B cell (primary cell): ENCODE measurements at places on chromosomes 7 and 10. TPM values are rescaled to one million over a fixed set of nuclear protein-coding genes. Genes with fewer than 3 reads are reported as not detected.

DNA sequence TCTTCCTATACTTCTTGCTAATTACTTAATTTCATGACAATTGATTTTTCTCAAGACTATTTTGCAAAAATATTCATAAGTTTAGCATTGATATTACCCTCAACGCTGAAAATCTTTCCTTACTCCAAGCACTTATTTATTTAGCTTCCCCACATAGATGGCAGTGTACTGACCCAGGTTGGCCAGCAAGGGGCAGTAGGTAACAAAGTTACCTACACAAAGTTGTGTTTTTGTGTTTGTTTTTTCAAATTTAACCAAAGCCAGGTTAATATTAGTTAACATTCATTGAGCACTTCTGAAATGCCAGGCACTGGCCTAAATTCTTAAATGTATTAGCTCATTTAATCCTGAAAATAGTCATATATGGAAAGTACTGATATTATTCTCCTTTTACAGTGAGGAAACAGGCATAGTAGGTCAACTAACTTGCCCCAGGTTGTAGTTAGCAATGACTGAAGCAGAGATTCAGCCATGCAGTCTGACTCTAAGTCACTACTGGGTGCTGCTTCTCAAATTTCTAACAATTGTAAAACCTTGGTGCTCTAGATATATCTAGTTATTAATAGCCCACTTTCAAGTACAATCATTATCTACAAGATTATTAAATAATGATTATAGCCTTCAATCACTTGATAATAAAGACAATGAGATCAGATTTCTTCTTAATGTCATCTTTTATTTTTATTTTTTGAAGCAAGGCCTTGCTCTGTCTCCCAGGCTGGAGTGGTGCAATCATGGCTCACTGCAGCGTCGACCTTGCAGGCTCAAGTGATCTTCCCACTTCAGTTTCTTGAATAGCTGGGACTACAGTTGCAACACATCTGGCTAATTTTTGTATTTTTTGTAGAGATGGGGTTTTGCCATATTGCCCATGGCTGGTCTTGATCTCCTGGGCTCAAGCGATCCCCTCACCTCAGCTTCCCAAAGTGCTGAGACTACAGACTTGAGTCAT, 5.8 kb upstream of the GGCT start:
- no peak overlapping the region for H3K4me3 ChIP-seq
- H3K27ac ChIP-seq = no peak overlapping the region
- peaks cover 2% of the 10 kb centered on the region for H3K4me1 ChIP-seq
- peak; percentile 47 for DNase-seq
- H3K36me3 ChIP-seq = no peaks in the 10 kb centered on the region

The OR2A5 gene
- not detected in 2 replicates for total RNA-seq

The MACC1 gene
- 4.9 and 6.2 TPM in 2 replicates for total RNA-seq

The SORBS1 gene
- total RNA-seq = 0.44 and 1.5 TPM in 2 replicates

DNA sequence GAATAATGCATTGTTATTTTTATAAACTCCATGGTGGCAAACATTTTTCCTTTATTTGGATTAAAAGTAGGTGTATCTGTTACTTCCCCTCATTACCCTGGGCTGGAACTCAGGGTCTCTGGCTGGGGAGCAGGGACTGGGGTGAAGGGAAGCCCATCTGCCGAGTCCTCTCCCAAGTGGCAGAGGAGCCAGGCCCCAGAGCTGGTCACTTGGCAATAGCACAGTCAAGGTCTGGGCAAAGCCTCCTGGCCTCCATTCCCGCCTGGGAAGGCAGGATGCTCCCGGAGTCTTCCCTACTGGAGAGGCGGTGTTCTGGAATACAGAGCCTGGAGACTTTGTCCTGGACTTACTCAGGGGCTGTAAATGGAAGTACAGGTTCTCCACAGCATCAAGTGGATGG, 76.2 kb downstream of the CDH23 start:
- DNase-seq = no peak
- H3K27ac ChIP-seq = no peak overlapping the region
- no peaks in the 10 kb centered on the region for H3K27me3 ChIP-seq
- peaks cover 25% of the 10 kb centered on the region for H3K4me1 ChIP-seq
- H3K36me3 ChIP-seq = no peaks in the 10 kb centered on the region
- H3K4me3 ChIP-seq = no peak overlapping the region

- no peak overlapping the region for H3K27ac ChIP-seq
- H3K36me3 ChIP-seq = peaks cover 56% of the 10 kb centered on the region
- no peak overlapping the region for H3K4me3 ChIP-seq
- no peak for DNase-seq
- H3K27me3 ChIP-seq = no peaks in the 10 kb centered on the region
Measured at GRCh38 chr10:95256268-95256667, 34.5 kb downstream of the PDLIM1 start.

The TFPI2 gene
- 0.12 and 0.96 TPM in 2 replicates for total RNA-seq

GRCh38 chr10:124611738-124612137, 132.4 kb downstream of the FAM53B start:
- no peaks in the 10 kb centered on the region for H3K27me3 ChIP-seq
- peak overlapping the region; percentile 97 for H3K27ac ChIP-seq
- peaks cover 24% of the 10 kb centered on the region for H3K36me3 ChIP-seq
- H3K4me1 ChIP-seq = peaks cover 75% of the 10 kb centered on the region
- no peak overlapping the region for H3K4me3 ChIP-seq

GRCh38 chr10:52653263-52653909, 119.2 kb downstream of the MBL2 start:
- no peaks in the 10 kb centered on the region for H3K27me3 ChIP-seq
- no peaks in the 10 kb centered on the region for H3K4me1 ChIP-seq
- H3K4me3 ChIP-seq = no peak overlapping the region

DNA sequence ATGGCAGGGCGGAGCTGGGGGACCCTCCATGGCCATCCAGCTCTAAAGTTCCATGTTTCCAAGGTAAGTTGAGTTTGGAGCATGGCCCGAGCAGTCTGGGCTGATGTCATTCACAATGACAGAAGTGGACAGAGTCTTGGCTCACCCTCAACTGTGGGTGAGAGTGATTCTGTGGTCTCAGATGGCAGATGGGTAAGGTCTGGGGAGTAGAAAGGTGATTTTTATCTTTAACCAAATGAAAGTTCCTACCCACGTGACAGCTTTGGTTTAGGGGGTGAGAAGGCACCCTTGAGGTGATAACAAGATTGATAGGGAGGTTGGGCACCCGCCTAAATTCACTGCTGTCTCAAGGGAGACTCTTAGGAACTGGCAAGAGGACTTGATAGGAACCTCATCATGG, 57.6 kb upstream of the PDZD8 start:
- no peak for DNase-seq
- H3K27ac ChIP-seq = no peak overlapping the region
- no peaks in the 10 kb centered on the region for H3K4me1 ChIP-seq
- H3K36me3 ChIP-seq = no peaks in the 10 kb centered on the region
- peaks cover 3% of the 10 kb centered on the region for H3K27me3 ChIP-seq

The ENO4 gene
- 0.37 and 0.46 TPM in 2 replicates for total RNA-seq

DNA sequence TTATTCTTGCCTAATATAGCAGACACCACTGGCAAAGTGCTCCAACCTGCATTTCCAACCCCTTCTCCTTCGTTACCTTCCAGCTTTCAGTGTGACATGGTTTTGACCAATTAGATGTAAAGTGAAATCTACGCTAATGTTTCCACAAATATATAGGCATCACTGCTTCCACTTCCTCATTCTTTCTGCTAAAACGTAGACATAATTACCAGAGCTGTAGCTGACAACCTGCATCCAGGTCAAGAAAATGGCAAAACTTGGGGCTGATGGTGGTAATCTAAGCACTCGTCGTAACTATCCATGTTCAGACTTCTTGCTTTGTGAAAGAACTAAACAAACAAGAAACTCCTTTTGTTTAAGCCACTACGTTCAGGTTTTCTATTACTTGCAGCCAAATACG, 41.8 kb upstream of the COL1A2 start:
- DNase-seq = peak; percentile 61
- peaks cover 19% of the 10 kb centered on the region for H3K4me1 ChIP-seq
- no peaks in the 10 kb centered on the region for H3K27me3 ChIP-seq
- H3K27ac ChIP-seq = peak overlapping the region; percentile 12
- H3K36me3 ChIP-seq = no peaks in the 10 kb centered on the region

The MICU1 gene
- 34.7 and 42.9 TPM in 2 replicates for total RNA-seq

DNA sequence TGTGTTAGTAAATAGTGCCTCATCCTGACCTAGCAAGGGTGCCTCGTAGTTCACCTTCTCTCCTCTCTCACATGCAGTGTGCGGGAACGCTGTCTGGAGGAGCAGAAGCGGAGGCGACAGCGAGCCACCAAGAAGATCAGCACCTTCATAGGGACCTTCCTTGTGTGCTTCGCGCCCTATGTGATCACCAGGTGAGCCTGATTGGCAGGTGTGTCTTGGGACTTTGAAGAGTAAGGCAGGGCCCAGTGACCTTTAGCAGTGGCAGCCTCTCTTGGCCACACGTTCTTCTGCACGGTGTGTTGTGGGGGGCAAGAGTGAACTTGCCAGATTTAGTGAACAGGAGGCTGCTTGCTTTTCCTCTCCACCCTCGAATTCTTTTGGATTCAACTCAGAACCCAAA, 8.6 kb downstream of the GPR26 start:
- H3K4me3 ChIP-seq = no peak overlapping the region
- H3K27ac ChIP-seq = no peak overlapping the region
- no peaks in the 10 kb centered on the region for H3K36me3 ChIP-seq
- DNase-seq = no peak

GRCh38 chr10:121302541-121303180, 295.6 kb downstream of the FGFR2 start:
- no peak overlapping the region for H3K4me3 ChIP-seq
- DNase-seq = no peak
- no peak overlapping the region for H3K27ac ChIP-seq
- H3K27me3 ChIP-seq = no peaks in the 10 kb centered on the region
- no peaks in the 10 kb centered on the region for H3K36me3 ChIP-seq

- no peaks in the 10 kb centered on the region for H3K4me1 ChIP-seq
- no peak overlapping the region for H3K27ac ChIP-seq
- no peak for DNase-seq
- peaks cover 14% of the 10 kb centered on the region for H3K27me3 ChIP-seq
- H3K36me3 ChIP-seq = no peaks in the 10 kb centered on the region
Measured at GRCh38 chr7:37642028-37642540, 41.5 kb upstream of the GPR141 start.

GRCh38 chr10:69328380-69328735, 50.1 kb downstream of the HK1 start:
- no peak for DNase-seq
- no peaks in the 10 kb centered on the region for H3K27me3 ChIP-seq
- peak overlapping the region; percentile 78 for H3K27ac ChIP-seq

- no peak overlapping the region for H3K27ac ChIP-seq
- H3K4me3 ChIP-seq = no peak overlapping the region
- no peaks in the 10 kb centered on the region for H3K27me3 ChIP-seq
- no peak for DNase-seq
- no peaks in the 10 kb centered on the region for H3K4me1 ChIP-seq
Measured at GRCh38 chr7:11753433-11753832, 78.6 kb downstream of the THSD7A start.

GRCh38 chr10:78535716-78536218, 502.1 kb downstream of the RPS24 start:
- no peak for DNase-seq
- no peaks in the 10 kb centered on the region for H3K27me3 ChIP-seq
- H3K27ac ChIP-seq = no peak overlapping the region
- H3K4me1 ChIP-seq = no peaks in the 10 kb centered on the region
- H3K36me3 ChIP-seq = no peaks in the 10 kb centered on the region
- no peak overlapping the region for H3K4me3 ChIP-seq

- no peaks in the 10 kb centered on the region for H3K36me3 ChIP-seq
- no peaks in the 10 kb centered on the region for H3K4me1 ChIP-seq
- H3K4me3 ChIP-seq = no peak overlapping the region
- DNase-seq = no peak
- H3K27me3 ChIP-seq = no peaks in the 10 kb centered on the region
Measured at GRCh38 chr10:32408690-32409089, 37.2 kb upstream of the CCDC7 start.

The HYAL4 gene
- total RNA-seq = not detected in 2 replicates

The GPR26 gene
- not detected in 2 replicates for total RNA-seq

GRCh38 chr7:77403957-77404356, 12.2 kb downstream of the GSAP start:
- no peak overlapping the region for H3K27ac ChIP-seq
- peaks cover 21% of the 10 kb centered on the region for H3K36me3 ChIP-seq
- no peaks in the 10 kb centered on the region for H3K27me3 ChIP-seq
- H3K4me1 ChIP-seq = peaks cover 28% of the 10 kb centered on the region
- no peak for DNase-seq

DNA sequence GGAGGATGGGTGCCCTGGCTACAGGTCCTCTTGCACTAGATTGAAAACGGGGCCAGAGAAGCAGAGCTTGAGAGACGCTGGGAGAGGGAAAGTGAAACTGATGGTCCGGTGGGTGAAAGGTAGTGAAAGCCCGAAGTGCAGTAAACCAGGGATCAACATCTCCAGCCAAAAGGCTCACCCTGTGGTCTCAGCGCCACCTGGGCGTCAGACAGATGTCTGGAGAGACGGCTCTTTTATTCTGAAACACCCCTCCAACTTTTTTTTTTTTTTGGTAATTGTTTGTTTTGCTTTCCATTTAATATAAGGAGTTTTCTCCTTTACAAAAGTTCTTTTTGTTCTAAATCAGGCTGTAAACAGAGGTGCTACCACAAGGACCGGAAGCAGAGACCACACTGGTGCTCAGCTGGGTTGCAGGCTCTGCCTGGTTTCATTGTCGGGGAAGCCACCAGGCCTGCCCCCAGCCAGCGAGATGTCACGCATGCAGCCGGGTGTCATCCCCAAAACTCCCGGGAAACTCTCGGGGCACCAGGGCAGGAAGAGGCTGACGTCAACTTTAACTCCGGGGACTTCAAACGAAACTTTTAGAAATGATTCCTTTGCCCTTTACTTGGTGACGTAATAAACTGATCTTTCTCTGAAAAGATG, 11.2 kb downstream of the IL2RA start:
- no peaks in the 10 kb centered on the region for H3K36me3 ChIP-seq
- H3K4me1 ChIP-seq = peaks cover 82% of the 10 kb centered on the region
- no peaks in the 10 kb centered on the region for H3K27me3 ChIP-seq
- H3K4me3 ChIP-seq = peak overlapping the region; percentile 63

GRCh38 chr10:44781131-44781530, 130.0 kb upstream of the TMEM72 start:
- DNase-seq = no peak
- no peaks in the 10 kb centered on the region for H3K4me1 ChIP-seq
- peaks cover 4% of the 10 kb centered on the region for H3K27me3 ChIP-seq

The OR2A12 gene
- not detected in 2 replicates for total RNA-seq

DNA sequence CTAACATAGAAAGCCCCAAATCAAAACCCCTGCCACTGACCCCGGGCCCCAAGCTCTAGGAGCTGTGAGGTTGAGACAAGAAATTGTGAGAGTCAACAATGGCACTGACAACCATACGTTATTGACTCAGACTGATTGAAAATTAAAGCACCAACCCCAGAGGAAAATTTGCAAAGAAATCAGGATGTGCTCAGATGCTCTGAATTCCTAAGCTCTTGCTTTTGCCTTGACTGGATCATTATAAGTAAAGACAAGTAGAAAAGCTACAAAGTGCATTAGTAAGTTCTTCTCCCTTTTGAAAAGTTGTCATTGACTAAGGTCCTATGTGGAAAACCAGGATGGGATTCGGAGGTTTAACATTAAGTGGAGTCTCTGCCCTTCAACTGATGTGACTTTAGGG, 130.2 kb downstream of the SAMD9 start:
- no peak overlapping the region for H3K27ac ChIP-seq
- H3K27me3 ChIP-seq = no peaks in the 10 kb centered on the region
- no peak overlapping the region for H3K4me3 ChIP-seq
- H3K36me3 ChIP-seq = no peaks in the 10 kb centered on the region
- no peak for DNase-seq
